ENCODE measurements at places on chromosomes 5 and 9. TPM values are rescaled to one million over a fixed set of nuclear protein-coding genes. Genes with fewer than 3 reads are reported as not detected.

- DNase-seq, result no peak
These were observed 31.2 kb upstream of the APC start for GRCh38 chr5:112706446-112707016.

- DNase-seq, result no peak
These were observed 16.2 kb downstream of the LMNB1 start for GRCh38 chr5:126793097-126793496.

DNA sequence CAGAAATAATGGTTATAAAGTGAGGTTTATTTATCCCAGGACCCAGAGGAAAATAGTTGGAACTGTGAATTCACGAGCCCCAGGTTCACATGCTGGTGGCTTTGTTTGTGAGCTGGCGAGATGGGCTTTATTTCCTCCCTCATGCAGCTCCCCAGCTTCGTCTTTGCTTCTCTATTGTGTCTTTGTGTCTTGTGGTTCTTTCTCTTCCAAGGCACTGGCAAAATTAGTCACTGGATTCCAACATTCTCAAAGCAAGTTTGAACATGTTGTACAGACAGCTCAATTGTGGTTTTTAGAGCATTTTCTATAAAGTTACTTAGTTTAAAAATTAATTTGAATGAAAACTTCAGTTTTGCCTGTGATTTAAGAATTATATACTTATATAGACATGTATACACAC, 7.2 kb downstream of the NDUFS6 start:
- no peak for DNase-seq

- no peak for DNase-seq
These were observed 28.7 kb upstream of the ZNF354B start for GRCh38 chr5:178831049-178831448.

- no peak for DNase-seq
These were observed 605.4 kb downstream of the ISL1 start for GRCh38 chr5:51988634-51989033.

DNA sequence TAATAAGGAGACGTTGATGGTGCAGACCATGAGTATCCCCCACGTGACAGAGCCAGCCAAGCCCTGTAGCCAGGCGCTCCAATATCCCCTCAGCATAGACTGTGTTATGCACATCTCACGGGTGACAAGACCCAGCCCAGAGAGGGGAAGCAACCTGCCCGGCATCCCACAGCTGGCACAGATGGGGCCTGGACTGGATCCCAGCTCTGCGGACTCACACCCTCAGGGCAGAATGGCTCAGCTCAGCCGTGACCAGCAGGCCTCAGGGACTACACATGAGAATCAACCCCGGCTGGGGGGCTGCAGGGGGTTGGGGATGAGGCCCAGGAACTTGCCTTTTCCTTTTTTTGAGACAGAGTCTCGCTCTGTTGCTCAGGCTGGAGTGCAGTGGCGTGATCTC, 11.7 kb downstream of the FIBCD1 start:
- DNase-seq, result no peak

- no peak for DNase-seq
These were observed 25.2 kb downstream of the TMEM252 start for GRCh38 chr9:68515326-68516017.

- DNase-seq, result no peak
These were observed 2.9 kb upstream of the ARHGEF28 start for GRCh38 chr5:73623060-73623459.

The LCN2 gene
- 2.0 TPM for total RNA-seq

The CEP78 gene
- 4.0 TPM for total RNA-seq

The HTR1A gene
- not detected for total RNA-seq

The MARVELD2 gene
- 0.62 TPM for total RNA-seq

The WDR36 gene
- total RNA-seq, result 12.9 TPM

The FCN2 gene
- not detected for total RNA-seq

Data from cardiac septum (tissue), 1 donor.